GM23338 (cell line): ENCODE measurements at places on chromosomes 4 and X. TPM values are rescaled to one million over a fixed set of nuclear protein-coding genes. Genes with fewer than 3 reads are reported as not detected.

DNA sequence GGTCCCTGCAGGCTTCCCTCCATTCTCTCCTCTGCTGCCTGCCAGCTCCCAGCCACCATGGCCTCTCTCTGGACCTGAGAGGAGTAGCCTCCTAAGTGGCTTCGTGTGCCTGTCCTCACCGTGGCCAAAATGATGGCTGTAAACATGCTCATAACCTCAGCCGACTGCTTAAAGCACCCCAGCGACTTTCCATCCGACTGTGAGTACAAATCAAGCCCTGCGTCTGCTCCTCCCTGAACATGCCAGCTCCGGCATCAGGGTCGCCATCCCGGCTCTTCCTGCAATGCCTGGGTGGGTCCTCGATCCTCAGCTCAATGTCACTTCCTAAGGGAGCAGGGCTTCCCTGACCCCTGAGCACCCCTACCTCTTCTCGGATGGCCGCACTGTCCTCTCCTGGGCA is 3.3 kb upstream of the SORCS2 start:
- no peak for DNase-seq

DNA sequence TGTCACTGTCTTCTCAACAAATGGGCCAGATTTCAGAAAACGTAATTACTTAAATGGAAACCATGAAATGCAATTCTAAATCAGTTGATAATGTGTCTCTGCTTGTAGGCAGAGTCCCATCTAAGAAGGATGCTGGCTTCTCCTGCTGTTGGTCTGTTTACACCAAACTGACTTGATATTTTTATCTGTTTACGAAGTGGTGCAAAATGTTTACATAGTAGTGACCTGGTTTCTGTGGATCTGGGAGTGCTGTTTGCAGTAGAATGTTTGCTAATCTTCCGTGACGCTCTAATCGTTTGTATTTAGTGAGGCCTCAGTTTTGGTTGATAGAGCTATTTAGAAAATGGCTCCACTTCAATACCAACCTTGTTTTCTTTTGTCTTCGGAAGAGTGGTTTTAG is 213.5 kb downstream of the VEGFC start:
- peak; percentile 7 for DNase-seq

DNA sequence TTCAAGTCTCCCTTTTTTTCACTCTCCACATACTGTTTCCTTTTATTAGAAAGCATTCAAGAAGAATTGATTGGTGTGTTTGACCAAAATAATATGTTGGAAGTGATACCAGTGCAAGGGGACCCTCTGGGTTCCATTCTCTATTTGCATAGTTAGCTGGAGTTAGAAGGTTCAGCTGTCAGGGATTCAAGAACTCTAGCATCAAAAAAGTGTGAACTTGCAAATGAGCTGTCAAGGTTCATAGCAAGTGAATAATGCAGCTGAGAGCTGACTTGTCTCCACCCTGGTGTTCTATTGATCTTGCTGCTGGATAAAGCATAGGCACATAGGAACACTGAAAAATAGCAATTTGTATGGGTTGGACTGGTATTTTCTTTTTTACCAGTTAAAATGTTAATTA is 73.2 kb downstream of the SORBS2 start:
- DNase-seq = no peak

GRCh38 chr4:4884611-4885010 is 25.1 kb downstream of the MSX1 start:
- DNase-seq = no peak

DNA sequence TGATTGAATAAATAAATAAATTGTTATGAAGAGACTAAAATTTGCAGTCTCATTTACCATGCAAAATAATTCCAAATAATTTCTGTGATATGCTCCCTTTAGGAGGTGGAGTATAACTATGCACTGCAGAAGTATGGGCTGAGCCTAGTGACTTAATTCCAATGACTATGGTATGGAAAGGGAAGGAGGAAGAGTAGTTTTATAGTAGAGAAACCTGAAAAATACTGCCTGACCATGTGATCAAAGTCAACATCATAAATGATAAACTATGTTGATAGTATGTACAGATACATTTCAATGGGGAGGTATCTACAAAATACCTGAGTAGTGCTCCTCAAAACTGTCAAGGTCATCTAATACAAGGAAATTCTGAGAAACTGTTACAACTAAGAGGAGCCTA is 14.6 kb downstream of the CXCL8 start:
- no peak for DNase-seq

GRCh38 chr4:53098681-53099121 is 236.6 kb downstream of the RASL11B start:
- DNase-seq = no peak

DNA sequence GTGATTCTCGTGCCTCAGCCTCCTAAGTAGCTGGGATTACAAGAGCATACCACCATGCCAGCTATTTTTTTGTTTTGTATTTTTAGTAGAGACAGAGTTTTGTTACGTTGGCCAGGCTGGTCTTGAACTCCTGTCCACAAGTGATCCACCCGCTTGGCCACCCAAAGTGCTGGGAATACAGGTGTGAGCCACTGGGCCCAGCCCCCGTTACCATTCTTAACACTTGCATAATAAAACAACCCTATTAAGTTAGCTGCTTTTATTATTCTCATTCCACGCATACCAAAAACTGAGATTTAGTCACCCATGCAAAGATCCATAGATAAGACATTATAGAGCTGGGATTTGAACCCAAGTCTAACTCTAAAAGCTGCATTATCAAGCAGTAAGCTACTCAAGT is 6.0 kb upstream of the TEX13A start:
- DNase-seq = peak; percentile 46

- DNase-seq = peak; percentile 65
Measured at GRCh38 chr4:164949448-164950143, 27.9 kb downstream of the TRIM61 start.

DNA sequence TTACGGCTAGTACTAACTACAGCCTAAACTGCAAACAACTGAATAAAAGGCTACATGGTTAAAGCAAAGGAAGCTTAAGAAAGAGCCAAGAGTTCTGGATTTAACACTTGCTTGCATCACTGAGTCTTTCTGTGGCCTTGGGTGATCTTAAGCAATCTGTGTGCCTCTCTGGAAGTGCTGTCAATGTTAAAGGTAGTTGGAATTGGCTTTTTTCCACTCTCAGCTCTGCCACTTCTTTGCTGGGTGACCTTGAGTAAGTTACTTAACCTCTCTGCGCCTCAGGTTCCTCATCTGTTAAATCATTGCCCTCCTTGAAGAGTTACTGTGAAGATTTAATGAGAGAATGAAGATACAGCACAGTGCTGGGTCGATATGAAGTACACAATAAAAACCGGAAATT is 15.7 kb downstream of the SLC2A9 start:
- DNase-seq = no peak

DNA sequence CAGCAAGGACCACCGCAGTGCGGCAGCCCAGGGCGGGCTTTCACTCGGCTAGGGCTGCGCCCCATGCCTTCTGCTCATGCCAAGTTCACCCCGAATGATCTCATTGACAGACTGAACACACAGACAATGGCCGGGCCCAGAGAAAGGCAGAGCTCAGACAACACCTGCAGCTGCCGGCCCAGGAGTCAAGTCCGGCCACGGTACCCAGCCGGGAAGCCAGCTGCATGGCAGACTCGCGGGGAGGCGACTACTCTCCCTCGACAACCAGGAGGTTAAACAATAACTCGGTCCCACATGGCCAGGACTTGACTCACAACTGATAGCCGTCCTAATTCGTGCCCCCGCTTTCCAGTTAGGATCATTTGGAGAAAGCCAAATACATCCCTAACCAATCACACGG is 50.4 kb downstream of the ABLIM2 start:
- DNase-seq = no peak

DNA sequence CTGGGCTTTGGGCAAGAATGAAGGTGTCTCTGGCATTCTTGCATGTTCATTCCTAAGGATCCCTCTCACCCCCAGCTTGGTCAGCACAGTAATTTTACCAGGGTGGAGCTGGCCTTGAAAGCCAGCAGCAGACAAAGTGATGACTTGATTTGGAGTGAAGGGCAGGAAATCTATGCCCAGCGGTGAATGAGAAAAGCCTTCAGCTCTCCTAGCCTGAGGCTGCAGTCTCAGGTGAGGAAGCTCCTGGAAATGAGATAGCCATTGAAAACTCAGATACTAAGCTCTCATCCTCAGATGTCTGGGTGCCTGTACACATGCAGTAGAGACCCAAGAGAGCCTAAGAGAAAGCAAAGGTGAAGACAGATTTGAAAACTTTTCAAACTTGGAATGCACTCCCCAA is 10.7 kb upstream of the UCHL1 start:
- DNase-seq = no peak

DNA sequence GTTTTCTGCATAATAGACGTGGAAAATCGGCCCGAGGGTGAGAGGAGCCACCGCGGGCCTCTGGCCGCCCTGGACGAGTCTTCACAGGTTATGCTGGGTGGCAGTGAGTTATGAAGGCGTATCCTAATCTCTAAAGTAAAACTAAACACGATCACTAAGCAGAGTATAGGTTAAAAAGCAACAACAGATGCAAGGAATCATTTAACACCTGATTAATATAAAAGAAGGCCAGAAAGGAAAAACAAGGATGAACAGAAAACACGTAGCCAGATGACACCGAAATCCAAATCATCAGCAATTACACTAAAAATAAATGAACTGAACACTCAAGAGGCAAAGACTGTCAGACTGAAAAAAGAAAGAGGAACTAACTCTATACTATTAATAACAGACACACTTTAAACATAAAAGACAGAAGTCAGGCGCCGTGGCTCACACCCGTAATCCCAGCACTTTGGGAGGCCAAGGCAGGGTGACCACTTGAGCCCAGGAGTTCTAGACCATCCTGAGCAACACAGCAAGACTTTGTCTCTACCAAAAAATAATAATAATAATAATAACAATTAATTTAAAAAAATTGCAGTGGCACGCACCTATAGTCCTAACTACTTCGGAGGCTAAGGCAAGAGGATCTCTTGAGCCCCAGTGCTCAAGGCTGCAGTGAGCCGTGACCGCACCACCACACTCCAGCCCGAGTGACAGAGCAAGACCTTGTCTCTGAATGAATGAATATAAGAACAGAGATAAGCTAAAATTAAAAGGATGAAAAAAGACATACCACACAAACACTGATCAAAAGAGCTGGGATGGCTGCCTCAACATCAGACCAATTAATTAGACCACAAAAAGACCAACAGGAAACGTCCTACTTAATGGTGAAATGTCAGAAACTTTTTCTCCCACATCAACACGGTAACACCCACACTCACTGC is 30.0 kb downstream of the CTBP1 start:
- DNase-seq = no peak

The SMIM10 gene
- total RNA-seq = 1.7 and 2.1 TPM in 2 replicates

The ZNF718 gene
- total RNA-seq = 29.7 and 35.1 TPM in 2 replicates

The DMP1 gene
- not detected in 2 replicates for total RNA-seq

The MAMLD1 gene
- 0.19 and 0.21 TPM in 2 replicates for total RNA-seq

The POLA1 gene
- 32.0 and 36.6 TPM in 2 replicates for total RNA-seq
